ENCODE measurements at places on chromosomes 5 and 9.

DNA sequence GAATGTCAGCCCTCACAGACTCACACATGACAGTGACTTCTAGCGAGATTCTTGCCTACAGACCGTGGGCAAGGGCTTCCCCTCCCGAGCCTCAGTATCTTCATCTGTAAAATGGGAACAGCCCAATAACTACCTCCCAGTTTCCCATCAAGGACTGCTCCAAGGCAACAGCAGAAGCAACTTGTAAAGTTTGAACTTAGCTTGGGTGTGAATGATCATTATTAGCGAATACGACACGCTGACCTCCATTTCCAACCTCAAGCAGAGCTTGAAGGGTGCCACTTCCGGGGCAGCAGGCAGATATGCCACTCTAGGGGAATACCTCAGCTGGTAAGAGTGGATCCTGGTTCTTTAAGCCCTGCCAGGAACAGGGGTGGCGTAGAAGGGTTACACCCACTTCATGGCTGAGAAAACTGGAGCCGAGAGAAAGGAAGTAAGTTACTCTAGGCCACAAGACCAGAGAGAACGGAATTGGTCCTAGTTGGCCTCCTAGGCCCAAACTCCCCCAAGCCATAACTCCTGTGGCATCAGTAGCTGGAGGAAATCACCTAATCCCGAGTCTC, 2.0 kb downstream of the RNF44 start:
- DNase-seq, result no peak

- DNase-seq, result no peak
Observed at GRCh38 chr5:87053146-87053545, 214.5 kb upstream of the RASA1 start.

- no peak for DNase-seq
Observed at GRCh38 chr5:119541716-119542115, 87.6 kb upstream of the FAM170A start.

DNA sequence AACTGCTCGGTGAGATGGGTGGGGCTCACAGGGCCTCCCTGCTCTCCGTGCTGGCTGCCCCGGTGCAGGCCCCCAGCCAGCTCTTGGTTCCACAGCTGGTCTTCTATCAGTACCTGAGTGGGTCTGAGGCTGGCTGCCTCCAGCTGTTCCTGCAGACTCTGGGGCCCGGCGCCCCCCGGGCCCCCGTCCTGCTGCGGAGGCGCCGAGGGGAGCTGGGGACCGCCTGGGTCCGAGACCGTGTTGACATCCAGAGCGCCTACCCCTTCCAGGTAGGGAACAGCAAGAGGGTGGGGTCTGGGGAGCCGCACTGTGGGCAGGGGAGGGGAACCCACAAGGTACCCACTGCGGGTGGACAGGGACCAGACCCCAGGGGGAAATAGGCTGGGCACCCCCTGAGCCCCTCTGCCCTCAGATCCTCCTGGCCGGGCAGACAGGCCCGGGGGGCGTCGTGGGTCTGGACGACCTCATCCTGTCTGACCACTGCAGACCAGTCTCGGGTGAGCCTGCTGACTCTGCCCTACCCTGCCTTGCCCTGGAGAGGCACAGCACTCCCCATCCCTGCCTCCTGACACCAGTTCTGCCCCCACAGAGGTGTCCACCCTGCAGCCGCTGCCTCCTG, 2.8 kb downstream of the MAMDC4 start:
- no peak for DNase-seq

DNA sequence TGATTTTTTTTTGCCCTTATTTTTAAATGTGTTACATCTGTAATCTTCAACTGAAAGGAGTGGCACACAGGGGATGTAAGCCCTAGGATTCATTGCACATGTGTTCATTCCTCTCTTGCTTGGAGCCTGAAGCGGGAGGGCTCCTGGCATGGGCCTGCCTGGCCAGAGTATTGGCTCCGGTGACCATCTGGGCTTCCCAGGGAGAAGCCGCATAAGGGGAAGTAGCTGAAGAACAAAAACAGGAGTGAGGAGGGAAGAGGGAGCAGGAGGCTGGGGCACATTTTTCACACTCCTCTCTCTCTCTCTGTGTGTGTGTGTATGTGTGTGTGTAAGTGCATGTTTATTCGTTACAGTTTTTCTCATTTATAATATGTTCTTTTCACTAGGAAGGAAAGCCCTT, 269.9 kb downstream of the PRR16 start:
- no peak for DNase-seq

GRCh38 chr5:137113161-137113560, 386.0 kb downstream of the SPOCK1 start:
- DNase-seq, result peak; percentile 68

- no peak for DNase-seq
Observed at GRCh38 chr5:174344335-174344734, 298.8 kb downstream of the NSG2 start.

DNA sequence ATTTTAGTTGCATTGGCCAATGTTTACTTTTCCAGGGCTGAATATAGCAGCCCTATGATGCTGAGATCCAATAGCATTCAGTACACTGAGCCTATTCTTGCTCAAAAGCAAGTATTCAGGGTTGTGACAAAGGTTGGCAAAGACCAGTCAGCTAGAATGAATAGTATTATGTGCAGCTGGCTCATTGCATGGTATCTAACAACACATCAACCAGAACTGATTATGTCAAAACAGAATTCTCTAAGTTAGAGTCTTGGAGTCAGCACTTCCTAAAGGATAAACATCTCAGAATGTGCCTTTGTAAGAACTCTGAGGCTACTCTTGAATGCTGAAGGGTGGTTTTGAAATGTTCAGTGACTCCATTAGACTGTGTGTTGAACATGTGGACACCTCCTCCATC, 774.5 kb upstream of the RGMB start:
- no peak for DNase-seq

DNA sequence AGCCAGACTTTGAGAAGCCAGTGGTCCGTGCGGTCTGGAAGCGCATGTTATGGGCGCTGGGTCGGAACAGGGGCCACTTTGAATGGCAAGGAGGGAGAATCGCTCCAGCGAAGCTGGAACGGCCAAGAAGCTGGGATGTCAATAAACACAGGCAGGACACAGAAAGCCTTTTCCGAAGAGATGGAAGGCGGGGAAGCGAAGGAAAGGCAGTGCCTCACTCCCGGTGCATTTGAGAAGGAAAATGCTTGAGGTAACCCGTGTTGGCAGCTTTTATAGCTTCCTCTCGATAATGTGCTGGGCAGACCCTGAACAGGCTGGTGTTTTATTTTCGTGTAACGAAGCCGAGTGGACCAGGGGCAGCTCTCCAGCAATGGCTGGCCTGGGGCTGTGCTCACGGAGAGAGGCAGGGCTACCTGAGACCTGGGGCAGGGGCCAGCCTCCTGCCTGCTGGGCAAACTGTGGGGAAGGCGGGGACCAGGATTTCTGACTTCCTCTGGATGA, 84.2 kb upstream of the SPRY4 start:
- no peak for DNase-seq

GRCh38 chr9:34463098-34463900, 4.7 kb downstream of the DNAI1 start:
- DNase-seq, result peak; percentile 83

DNA sequence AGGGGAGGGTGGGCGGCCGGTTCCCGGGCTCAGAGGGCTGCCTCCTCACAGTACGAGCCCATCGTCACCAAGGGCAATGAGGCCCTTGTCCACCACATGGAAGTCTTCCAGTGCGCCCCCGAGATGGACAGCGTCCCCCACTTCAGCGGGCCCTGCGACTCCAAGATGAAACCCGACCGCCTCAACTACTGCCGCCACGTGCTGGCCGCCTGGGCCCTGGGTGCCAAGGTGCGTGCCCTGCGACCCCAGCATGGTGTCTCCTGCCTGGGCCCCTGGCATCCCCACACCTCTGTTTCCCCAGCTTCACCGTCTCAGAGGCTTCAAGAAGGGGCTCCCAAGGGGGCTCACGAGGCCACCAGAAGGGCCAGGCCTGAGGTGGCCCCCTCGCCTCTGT, 7.2 kb downstream of the DBH start:
- no peak for DNase-seq

GRCh38 chr5:32722957-32723356, 11.8 kb downstream of the NPR3 start:
- no peak for DNase-seq

GRCh38 chr9:94918038-94918753, 191.7 kb downstream of the AOPEP start:
- DNase-seq, result no peak

DNA sequence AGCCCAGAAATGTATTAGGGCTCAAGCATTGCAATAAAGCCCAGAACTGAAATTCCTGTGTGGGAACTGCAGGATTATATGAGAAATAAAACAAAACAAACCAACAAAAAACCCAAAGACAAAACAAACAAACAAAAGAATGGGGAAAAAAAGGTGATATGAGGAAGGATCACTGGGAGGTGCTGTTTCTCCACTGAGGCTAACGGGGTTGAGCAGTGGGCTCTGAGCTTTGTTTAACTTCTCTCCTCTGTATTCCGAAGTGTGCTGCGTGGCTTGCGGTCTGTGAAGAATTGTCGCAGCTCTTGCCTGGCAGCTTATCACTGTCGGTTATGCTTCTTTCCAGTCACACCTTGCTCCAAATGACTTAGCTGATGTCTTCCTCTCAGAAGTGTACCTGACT, 106.3 kb downstream of the TENT4A start:
- DNase-seq, result no peak

- no peak for DNase-seq
Observed at GRCh38 chr9:91265514-91265913, 96.2 kb downstream of the AUH start.

- DNase-seq, result no peak
Observed at GRCh38 chr9:91208419-91208745, 153.3 kb downstream of the AUH start.

DNA sequence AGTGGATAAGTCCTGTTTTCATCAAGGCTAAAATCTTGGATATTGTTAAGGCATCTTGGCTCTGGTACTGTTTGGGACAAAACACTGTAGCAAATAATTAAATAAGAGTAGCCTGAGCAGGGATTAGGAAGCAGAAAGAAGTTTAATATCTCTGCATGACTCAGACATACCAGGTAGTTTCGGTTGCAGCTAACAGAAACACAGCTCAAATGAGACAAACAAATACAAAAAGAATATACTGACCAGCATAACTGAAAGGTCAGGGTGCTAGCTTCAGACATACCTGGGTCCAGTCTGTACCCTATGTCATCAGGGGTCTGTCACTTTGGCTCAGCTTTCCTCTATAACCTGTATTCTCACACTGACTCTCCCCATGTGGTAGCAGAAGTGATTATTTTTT, 156.4 kb upstream of the MAP3K1 start:
- DNase-seq, result peak; percentile 53

GRCh38 chr9:95296761-95297160, 20.7 kb downstream of the FANCC start:
- no peak for DNase-seq

DNA sequence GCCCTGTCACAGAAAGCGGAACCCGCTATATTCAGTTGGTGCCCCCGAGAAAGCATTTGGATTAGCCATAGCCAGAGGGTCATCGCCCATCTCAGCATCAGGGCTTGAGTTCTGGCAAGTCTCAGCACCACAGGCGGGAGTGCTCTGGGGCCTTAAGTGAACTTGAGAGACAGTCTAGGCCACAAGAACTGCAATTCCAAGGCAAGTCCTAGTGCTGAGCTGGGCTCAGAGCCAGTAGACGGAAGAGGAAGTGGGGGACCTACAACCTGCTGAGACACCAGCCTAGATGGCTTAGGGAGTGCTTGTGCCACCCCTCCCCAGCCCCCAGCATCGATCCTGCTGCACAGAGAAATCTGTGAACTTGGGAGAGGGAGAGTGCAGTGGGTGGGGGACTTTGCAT, 594.9 kb downstream of the CCDC171 start:
- peak; percentile 17 for DNase-seq

- DNase-seq, result no peak
Observed at GRCh38 chr5:11305245-11305644, 544.2 kb upstream of the DAP start.

- DNase-seq, result no peak
Observed at GRCh38 chr5:148829734-148830133, 3.3 kb downstream of the ADRB2 start.

- no peak for DNase-seq
Observed at GRCh38 chr5:173961418-173961817, 27.6 kb upstream of the C5orf47 start.

DNA sequence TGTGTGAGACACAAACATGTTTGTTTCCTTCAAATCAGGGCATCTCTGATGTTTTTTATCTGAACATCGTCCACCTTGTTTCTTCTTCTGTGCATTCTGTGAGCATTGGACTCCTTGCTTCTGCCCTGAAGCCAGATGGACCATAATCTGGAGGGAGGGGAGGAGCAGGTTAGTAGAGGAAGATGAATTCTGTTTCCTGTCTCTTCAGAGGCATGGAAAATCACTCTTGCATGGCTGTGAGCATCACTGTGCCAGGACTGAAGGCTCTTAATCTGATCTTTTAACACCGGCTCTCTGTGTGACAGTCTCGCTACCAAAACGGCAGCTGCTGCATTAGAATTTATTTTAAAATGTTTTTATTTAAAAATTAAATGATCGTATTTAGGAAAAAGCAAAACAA, 43.3 kb downstream of the TLE4 start:
- DNase-seq, result no peak

DNA sequence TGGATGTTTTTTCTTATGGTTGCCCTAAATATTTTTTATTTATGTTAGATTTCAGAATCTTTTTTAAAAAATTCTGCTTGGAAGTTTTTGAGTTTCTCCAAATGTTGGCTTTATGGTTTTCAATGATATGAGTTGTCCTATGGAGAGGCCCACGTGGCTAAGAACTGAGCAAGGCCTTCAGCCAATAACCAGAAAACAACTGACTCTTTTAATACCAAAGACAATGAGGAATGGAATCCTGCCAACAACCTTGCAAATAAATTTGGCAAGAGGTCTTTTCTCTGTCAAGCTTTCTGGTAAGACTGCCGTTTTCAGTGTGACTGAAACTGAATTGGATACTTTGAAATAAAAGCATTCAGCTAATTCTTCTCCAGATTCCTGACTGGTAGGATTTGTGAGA, 1740.1 kb upstream of the WWC1 start:
- DNase-seq, result no peak

- no peak for DNase-seq
Observed at GRCh38 chr5:172854451-172854871, 20.4 kb downstream of the ERGIC1 start.

GRCh38 chr5:95684361-95684760, 1.6 kb upstream of the SPATA9 start:
- DNase-seq, result no peak

GRCh38 chr5:74367934-74368333, 272.6 kb downstream of the ENC1 start:
- DNase-seq, result no peak

- peak; percentile 97 for DNase-seq
Observed at GRCh38 chr5:17365811-17366138, 132.3 kb upstream of the TAF11L2 start.

- peak; percentile 42 for DNase-seq
Observed at GRCh38 chr9:129746092-129746777, 6.6 kb downstream of the PTGES start.

DNA sequence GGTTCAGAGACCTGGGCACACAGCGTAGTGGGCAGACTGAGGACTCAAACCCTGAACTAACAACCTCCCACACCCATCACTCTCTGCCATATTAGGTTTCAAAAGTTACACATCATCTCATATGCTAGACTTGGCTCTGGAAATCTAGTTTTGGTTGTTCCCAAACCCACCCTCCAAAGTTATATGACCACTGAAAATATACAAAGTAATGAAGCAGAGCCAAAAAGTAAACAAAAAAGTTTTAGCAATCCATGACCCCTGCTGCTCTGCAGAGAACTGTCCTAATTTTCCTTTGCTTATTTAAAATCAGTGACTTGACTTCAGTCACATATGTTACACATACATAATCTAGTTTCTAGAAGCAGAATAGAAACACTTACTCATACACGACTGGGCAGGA, 155.6 kb upstream of the TAS2R1 start:
- DNase-seq, result no peak

- no peak for DNase-seq
Observed at GRCh38 chr5:129724647-129725046, 23.2 kb upstream of the MINAR2 start.

- peak; percentile 36 for DNase-seq
Observed at GRCh38 chr5:98750693-98751092, 22.8 kb upstream of the RGMB start.

All from M059J (cell line).